ENCODE measurements at places on chromosomes 12 and 14.
A peak's percentile ranks its signal among the peaks of the same experiment; 100 is the strongest.

- no peak for ATAC-seq
Observed at GRCh38 chr12:124761056-124761455, 102.6 kb downstream of the SCARB1 start.

DNA sequence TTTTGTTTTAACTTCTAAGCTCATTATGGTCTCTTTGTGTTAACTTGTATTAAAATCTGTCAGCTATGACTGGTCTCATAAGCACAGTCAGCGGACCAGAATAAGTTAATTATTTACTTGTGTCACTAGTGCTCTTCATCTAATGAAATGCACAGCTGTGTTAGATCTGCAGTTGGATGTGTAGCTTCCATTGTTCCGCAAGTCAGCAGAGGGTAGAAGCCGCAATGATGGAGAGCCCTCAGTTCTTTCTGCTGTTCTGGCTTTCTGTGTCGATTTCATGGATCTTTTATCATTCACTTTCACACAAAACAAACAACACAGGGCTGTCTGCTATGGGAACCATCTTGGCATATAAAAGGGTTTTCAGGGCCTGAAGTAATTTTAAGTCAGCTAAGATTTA, 89.3 kb upstream of the RFX4 start:
- ATAC-seq, result no peak

DNA sequence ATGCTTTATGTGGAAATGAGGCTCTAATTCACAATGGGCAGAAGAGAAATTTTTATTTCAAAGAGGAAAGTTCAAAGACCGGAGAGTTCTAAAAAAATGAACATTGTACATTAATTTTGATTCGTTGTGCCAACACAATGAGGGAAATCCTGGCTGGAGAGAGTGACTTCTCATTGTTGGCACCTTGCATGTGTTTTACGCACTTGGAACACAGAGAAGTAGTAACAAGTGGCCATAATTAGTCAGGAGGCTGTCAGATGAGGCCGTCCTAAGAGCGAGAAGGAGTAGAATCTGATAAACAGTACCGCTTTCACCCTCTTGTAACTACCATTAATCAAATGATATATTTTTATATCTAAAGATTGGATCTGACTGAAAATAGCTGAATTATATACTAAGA, 6.9 kb downstream of the LMO3 start:
- ATAC-seq, result no peak

- peak; percentile 85 for ATAC-seq
Observed at GRCh38 chr12:124680863-124681778, 113.7 kb upstream of the NCOR2 start.

- ATAC-seq, result no peak
Observed at GRCh38 chr12:11756022-11756421, 106.5 kb downstream of the ETV6 start.

- peak; percentile 74 for ATAC-seq
Observed at GRCh38 chr14:71138448-71139293, 231.4 kb downstream of the PCNX1 start.

- ATAC-seq, result no peak
Observed at GRCh38 chr14:81450100-81450531, 50.0 kb upstream of the STON2 start.

DNA sequence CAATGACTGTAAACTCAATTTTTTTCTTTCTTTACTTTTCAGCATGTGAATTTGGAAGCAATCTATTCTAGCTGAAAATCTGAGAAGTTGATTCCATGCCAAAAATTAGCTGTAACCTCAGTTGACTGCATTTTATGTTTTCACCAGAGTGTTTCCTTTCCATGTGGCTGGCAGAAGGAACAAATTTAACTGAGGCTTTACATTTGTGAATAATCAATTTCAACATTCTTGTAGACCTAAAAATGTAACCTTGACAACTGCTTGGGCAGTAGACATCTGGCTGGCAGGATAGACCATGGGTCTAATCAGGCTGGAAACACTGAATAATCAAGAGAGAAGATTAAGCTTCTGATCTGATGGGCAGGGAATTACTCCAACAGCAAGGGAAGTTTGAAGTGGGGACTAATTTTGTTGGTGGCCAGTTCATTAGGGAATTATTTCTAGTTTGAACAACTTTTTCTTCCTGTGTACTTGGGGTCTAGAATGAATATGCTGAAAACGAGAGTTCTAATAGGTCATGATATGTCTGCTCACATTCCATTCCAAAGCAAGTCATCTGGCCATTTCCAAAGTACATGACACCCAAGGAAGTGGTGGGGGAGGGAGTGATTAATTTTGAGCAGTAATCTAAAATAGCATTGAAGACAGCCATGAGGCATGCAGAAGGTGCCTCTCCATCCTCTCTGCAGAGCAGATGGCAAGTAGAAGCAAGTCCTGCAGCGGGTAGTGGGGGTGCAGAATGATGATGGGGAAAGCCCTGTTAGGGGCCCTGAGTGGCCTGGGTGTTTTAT, 68.2 kb downstream of the ATP23 start:
- no peak for ATAC-seq

DNA sequence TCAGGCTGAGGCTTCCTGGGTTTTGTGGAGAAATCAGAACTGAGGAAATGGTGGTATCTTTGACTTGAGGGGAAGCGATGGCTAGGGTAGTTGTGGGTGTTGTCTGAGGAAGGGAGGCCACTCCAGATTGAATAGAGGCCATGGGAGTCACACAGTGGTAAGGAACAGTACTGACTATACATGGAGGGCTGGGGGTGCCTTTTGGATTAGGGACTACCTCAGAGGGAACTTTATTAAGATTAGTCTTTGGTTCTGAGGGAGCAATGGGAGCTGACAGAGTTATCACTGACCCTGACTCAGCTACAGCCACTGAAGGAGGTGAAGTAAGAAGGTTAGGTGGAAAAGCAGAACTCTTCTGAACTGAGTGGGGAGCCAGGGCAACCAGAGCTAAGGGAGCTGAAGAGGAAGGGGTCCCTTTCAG, 4.4 kb downstream of the NACA start:
- ATAC-seq, result no peak

DNA sequence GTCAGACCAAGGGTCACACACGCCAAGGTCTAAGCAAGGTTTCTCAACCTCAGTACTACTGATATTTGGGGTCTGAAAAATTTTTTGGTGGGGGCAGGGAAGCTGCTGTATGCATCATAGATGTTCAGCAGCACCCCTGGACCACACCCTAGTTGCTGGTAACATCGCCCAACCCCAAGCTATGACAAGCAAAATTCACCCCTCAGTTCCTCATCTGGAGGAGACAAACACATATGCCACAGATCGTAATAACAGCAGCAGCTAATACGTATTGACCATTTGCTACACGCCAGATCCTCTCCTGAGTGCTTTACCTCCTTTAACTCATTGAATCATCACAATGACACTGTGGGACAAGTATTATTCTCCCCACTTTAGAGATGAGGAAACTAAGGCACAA, 46.4 kb downstream of the ACTN1 start:
- ATAC-seq, result no peak

DNA sequence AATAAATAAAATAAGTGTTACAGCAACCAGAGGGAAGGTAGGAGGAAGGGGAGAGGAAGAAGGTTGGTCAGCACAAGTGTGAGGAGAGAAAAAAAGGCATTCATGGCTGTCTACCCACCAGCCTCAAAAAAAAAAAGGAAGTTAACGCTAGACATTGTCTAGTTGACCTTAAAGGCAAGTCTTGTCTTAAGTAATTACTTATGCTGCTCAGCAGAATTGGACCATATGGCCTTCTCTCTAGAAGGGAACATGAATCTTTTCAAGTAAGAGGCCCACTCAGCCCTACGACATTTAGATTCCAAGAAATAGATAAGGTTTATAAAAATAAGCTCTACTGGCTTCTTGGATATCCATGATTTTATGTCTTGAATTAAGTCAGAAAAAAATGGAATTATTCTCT, 172.7 kb downstream of the ETNK1 start:
- no peak for ATAC-seq

DNA sequence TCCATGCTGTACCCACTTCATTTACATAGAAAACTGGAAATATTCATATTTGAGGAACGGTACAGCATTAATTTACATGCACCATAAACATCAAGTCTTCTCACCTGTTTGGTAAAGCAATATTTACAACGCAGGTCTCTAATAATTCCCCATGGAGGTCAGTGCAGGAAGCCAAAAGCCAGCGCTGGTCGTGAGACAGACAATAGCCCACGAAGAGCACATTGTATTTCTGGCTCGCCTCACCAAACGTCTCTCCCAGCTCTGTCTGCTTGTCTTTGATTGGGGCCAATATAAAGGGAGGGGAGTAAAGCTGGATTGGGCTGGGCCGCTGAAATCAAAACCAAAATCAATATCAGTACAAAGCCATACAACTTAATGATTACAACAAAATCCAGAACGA, 302.1 kb downstream of the MED13L start:
- no peak for ATAC-seq

Data from stimulated activated memory B cell treated with anti-CD40 and anti-IgM and Interleukin-4, amounts not matched to agents 10 μg/mL and 1 μg/mL and 100 μg/mL, for 72 hours (primary cell).